ENCODE measurements at places on chromosomes 13 and 19.

- DNase-seq = no peak
Observed at GRCh38 chr19:35816262-35816661, 3.6 kb upstream of the PRODH2 start.

- DNase-seq = no peak
Observed at GRCh38 chr13:89786531-89786930, 1561.0 kb upstream of the MIR17HG start.

DNA sequence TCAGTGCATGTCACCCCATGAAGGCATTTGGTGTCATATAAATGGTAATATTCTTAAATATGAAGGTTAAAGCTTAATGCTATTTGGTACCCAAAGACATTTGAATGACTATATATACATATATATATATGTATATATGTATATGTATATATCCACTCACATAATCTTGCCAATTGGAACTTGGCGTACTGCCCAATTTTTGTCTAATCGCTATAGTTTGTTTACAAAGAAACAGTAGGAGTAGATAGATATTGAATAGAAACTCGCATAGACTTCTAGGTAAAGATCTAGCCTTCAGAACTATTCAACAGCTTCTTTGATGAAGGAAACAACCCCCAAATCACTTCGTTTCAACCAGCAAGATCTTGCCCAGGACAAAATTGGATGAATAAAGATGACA, 24.1 kb downstream of the KLF5 start:
- no peak for DNase-seq

GRCh38 chr19:56310462-56310861, 4.2 kb downstream of the ZSCAN5A start:
- no peak for DNase-seq

GRCh38 chr13:46632176-46632575, 79.2 kb downstream of the LRCH1 start:
- no peak for DNase-seq

- no peak for DNase-seq
Observed at GRCh38 chr19:46603195-46603637, 2.1 kb downstream of the CALM3 start.

GRCh38 chr13:81779876-81780275, 1439.0 kb upstream of the SPRY2 start:
- DNase-seq = no peak

GRCh38 chr13:30802953-30803478, 67.7 kb downstream of the ALOX5AP start:
- DNase-seq = peak; percentile 91

DNA sequence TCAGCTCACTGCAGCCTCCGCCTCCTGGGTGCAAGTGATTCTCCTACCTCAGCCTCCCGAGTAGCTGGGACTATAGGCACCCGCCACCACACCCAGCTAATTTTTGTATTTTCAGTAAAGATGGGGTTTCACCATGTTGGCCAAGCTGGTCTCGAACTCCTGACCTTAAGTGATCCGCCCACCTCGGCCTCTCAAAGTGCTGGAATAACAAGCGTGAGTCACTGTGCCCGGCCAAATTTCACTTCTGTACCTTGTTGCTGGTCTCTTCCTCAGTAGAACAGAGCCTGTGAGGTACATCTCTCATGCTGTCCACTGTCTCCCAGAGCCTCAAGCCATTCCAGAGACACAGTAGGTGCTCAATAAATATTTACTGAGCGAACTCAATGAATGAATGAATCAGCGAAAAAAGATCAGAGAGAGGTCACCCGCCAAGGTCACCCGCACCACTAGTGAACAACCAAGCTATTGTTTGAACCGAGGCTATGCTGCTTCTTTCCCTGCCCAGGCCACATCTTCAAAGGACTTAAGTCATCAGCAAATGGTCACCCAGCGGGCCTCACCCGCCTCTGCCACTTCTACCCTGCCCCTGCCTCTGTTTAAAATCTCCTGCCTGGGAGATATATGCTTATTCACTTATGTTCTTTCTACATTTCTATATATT, 9.3 kb downstream of the TMEM143 start:
- DNase-seq = no peak

DNA sequence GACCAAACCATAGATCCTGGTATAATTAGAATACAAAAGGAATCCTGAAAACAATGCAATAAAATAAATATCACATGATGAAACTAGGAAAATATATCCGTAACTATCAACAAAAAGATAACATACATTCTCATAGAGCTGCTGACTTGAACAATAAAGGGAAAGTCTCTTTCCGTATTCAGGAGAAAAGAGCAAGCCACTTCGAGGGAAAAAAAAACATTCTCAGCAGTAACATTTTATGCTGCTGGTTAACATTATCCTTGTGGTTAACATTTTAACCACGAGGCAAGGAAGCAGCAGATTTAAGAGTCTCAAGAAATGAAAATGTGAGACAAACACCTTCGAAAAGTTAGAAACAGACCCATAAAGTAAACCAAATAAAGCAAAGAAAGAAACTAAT, 25.8 kb downstream of the NALCN start:
- no peak for DNase-seq

DNA sequence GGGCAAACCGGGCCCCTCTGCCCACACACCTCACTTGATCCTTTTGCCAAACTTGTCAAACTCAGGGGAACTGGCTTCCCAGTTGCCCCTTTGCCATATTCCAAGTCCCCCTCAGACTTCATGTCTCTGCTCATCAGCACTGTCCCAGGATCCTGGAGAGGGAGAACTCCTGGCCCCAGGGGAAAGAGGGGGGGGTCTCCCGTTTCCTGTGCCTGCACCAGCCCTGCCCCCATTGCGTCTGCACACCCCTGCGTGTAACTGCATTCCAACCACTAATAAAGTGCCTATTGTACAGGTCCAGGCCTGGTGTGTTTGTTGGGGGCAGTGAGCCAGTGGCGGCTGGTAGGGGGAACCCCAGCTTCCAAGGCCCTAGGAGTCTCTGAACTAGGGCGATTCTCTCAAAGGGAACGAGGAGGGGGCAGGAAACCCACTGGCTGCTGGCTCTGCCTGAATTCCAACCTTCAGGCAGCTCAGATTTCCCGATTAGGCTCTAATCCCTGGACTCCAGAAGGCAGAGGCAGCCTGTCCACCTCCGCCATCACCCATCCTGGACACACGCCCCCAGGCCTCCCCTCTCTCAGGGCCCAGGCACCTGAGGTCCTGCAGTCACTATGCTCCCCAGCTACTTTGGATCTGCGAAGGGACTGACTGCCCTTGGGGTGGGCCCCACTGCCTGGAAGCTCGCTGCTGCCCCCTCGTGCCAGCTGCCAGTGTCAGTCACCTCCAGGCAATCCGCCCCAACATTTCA, 9.7 kb upstream of the ILF3 start:
- peak; percentile 89 for DNase-seq

GRCh38 chr13:24096659-24097058, 63.9 kb upstream of the SPATA13 start:
- no peak for DNase-seq

DNA sequence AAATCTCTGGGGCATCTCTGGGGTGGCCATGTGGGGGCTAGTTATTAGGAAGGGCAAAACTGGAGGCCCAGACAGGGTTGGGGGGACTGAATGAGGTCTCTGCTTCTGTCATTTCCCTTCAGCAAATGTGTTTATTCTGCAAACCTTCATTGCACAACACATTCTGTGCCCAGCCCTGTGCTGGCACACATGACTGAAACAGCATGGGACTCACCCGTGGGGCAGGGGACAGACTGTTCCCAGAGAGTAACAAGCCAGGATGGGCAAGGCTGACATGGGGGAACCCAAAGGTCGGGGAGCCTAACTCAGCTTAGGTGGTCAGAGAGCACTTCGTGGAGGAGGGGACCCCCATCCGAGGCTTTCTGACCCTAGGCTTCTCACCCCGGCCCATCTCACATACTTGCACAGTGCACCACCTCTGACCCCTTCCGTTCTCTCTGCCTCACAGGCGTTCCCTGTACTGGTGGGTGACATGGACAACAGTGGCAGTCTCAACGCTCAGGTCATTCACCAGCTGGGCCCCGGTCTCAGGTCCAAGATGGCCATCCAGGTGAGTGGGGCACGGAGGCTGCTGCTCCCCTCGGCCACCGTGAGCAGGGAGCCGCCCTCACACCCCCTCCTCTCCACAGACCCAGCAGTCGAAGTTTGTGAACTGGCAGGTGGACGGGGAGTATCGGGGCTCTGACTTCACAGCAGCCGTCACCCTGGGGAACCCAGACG, 2.4 kb downstream of the TOMM40 start:
- DNase-seq = no peak

DNA sequence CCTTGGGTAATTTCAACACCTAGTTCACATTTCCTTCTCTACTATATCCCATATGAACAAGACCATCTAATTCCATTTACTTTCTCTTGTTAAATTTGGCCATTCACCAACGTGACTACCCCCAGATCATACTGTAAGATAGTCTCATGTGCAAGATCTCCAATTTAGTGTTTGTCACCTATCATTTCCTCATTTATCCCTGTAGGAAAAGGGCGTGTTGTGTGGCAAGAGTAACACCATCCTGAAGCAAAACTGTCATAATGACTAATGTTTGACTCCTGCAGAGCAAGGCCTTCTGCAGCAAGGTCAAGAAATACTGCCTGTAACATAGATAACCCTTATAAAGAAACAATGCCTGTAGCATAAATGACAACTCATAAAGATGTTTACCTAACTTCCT, 51.3 kb downstream of the SUCLA2 start:
- DNase-seq = no peak

- no peak for DNase-seq
Observed at GRCh38 chr19:40139533-40140287, 49.0 kb upstream of the ZNF780A start.

DNA sequence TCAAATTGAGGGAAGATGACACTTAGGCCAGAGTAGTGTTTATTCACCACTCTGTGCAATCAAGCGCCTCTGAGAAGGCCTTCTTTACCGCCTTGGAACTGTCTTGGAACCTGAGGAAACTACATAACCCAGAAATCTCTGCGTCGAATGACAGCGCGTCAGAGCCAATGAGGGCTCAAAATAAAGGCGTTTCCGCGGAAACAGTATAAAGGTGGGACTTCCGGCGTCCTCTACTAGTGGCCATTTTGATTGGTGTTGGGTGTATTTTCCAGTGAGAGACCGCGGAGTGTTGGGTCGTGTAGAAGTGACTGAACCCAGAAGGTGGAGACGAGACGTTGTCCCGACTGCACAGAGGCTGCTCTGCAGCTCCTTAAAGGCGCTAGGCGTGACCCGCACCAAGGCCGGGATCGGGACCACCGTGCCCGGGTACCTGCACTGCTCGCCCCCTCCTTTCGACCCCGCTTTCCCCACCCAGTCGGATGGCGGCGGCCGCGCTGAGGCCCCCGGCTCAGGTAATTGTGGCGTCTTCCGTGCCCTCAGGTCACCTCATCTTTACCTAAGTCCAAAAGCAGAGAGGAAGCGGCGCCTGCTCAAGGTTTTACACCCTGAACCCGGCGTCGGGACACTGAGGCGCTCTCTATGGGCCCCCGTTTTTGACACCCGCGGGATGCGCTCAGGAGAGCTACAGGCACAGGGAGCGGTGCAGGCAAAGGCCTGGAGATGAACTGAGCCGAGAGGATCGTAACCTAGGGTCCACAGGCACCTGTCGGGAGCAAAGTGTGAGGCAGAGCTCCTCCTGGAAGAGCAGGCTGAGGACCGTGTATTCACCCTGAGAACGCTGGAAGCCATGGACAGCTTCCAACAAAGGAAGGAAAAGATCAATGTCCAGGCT, at the start of gene ZNF776:
Gene ZNF776, plus strand, starts transcription at position 236 of the 892 bp plus-strand sequence. Its CDS starts 244 bp downstream, at position 480.
- peak; percentile 81 for DNase-seq

DNA sequence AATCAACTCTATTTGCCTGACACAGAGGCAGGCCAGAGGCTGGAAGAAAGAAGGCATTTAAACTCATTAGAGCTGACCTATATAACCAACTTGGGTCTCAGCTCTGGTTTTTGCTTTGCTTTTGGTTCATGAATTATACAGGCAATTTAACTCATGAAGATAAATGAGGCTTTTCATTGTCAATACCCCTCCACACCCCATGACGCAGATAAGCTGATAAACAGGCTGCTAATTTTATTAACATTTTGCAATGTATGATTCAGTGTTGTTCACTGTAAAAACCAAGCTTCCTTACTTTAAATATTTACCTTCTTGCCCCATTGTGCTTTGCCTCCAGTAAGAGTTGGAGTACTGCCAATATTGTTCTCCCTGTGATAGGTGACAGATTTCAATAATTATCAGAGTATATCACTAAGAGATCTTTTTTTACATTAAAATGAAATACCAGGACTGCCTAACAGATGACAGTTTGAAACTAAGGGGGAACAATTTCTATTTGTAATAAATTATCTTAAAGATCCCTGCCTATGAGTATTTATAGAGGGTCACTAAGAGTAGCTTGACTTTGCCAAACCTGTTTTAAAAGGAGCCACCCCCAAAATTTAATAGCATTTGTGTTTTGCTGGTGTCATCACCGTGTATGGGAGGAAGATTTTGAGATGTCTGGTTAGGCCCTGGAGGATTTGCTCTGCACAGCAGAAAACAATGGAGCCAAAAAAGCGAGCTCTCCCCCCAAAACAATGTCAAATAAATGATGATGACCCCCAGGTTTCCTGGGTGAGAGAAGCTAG, 472.7 kb upstream of the NBEA start:
- DNase-seq = no peak

- DNase-seq = no peak
Observed at GRCh38 chr13:46341112-46341711, 45.8 kb downstream of the RUBCNL start.

GRCh38 chr19:3556978-3557460, 367 bp downstream of the MFSD12 start:
- DNase-seq = no peak

GRCh38 chr19:16206046-16206605, 8.4 kb downstream of the AP1M1 start:
- DNase-seq = peak; percentile 20

DNA sequence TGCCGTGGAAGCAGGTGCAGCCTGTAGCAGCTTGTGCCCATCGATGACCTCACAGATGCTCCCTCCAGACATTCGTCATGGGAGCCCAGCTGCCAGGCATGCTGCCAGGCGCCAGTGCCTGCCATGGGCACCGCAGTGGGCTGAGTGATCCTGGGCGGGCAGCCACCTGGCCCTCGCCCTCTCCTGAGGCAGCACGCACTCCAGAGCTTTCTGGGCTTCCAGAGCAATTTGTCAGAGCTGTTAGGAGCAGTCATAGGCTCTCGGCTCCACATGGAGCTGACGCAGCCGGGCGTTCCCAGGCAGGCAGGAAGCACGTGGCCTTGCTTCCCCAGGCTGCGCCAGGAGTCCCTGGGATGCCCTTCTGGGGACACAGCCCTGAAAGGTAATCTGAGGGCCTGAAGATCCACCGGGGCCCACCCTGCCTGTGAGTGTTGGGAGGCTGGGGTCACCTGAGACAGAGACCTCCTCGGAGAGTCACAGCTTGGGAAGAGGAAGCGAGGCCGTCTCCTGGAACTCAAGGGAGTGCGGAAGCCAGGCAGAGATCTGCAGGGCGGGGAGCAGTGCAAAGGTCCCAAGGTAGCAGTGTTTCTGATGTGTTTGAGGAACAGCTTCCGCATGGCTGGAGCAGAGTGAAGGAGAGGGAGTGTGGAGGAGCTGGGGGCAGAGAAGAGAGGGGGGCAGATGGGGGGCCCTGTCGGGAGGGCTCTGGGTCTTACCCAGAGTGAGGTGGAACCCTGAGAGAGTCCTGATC, 50.6 kb downstream of the DPF1 start:
- DNase-seq = peak; percentile 95
